ENCODE measurements at places on chromosomes 6 and 20.
A peak's percentile ranks its signal among the peaks of the same experiment; 100 is the strongest.

GRCh38 chr20:41678799-41679198 is 60.6 kb upstream of the CHD6 start:
- no peak for DNase-seq

DNA sequence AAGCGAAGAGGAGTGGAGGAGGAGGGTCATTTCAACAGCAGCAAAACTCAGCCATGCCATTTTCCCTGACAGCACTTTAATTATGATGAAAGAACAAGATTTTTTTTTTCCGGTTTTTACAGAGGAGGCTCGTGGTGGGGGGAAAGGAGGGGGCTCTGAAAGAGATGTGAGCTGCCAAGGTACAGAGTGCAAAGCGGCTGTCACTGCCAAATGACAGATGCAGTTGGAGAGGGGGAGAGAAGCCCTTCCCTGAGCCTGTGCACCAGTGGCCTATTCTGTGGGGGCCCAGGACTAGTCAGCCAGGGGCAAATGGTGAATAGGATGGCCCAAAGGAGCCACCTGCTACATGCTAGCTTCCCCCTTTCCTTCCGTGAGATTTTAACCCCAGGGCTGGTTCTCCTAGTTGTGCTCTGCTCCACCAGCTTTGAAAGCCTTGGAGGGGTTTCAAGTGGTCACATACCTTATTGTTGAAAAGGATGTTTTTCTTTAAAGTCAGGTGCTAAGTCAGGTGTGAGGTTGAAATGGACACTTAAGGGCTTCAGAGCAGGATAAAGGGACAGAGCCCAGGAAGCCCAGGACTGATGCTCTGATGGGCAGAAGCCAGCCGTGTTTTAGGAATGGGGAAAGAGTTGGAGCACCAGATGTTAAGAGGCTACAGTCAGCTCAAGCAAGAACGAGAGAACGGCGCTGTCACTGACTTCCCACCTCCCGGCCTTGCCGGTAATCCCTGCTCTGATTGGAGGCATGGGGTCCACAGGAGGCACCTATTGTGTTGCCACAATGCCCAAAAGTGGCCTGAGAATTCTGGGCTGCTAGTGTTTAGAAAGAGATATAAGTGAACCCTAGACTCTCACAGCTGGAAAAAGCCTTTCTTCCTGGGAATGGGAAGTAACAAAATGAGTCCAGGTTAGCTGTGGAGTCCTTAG is 24.8 kb downstream of the GNAS start:
- no peak for DNase-seq

DNA sequence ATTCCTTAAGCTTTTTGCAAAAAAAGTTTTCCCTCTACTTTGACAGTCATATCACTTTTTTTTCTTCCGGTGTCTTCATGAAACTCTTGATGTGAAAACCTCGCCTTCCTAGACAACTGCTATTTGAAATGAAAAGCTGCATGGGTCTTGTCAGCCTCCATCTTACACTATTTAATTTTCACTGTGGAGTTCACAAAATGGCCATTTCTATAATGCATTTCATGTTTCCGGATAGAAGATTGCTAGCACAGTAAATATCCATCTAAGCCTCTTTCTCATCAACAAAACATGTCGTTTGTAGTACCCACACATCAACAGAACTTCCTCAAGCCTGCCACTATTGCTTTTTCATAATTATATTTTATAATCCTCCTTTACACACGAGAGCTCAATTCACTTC is 204.9 kb upstream of the ID4 start:
- DNase-seq, result no peak

- no peak for DNase-seq
Observed at GRCh38 chr6:136710877-136711552, 81.3 kb downstream of the MAP3K5 start.

GRCh38 chr6:106466211-106466610 is 105.7 kb downstream of the CRYBG1 start:
- DNase-seq, result no peak

DNA sequence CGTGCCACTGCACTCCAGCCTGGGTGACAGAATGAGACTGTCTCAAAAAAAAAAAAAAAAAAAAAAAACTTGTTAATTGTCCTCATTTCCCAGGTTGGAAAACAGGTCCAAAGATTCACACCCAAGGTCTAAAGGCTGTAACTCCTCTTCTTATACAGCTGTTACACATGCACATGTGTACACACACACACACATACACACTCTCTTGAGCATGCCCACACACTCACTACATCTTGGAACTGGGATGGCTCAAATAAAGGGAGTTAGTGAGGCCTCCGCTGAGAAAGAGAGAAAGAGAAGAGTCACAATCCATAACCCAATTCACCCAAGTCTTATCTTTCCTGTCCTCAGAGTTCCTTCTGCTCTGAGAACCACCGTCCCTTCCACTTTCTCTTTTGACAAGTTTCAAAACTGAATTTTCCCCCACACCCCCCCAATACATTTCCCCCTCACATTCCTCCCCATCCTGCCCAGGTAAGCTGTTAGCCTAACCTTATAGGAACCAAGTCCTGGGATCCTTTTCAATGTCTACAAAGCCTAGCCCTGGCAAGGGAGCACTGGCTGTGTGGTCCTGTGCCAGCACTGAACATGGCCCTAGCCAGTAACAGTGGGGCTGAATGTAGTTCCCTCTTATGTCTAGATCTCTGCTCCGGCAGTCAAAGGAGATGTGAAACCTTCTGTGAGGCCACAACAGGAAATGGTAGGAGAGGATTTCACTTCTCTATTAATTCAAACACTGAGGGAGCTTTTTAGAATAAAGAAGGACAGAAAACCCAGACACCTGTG is 3.2 kb upstream of the HLA-DMB start:
- no peak for DNase-seq

GRCh38 chr6:157891544-157892362 is 68.7 kb downstream of the SNX9 start:
- DNase-seq, result no peak

DNA sequence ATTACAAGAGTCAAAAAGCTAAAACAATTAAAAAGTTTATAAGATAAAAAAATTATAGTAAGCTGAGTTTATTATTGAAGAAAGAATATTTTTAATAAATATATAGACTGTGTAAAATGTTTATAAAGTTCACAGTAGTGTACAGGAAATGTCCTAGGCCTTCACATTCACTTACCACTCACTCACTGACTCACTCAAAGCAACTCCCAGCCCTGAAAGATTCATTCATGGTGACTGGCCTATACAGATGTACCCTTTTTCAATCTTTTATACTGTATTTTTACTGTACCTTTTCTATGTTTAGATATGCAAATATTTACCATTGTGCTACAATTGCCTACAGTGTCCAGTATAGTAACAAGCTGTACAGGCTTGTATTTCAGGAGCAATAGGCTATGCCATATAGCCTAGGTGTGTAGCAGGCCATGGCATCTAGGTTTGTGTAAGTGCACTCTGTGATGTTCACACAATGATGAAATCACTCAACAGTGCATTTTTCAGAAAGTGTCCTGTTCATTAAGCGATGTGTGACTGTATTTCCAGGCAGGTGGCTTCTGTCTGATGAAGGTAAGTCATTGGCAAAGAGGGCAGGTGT is 130.2 kb downstream of the BTBD3 start:
- DNase-seq, result no peak

- DNase-seq, result no peak
Observed at GRCh38 chr6:144075875-144076274, 19.5 kb downstream of the SF3B5 start.

- DNase-seq, result no peak
Observed at GRCh38 chr6:18330548-18331081, 56.5 kb upstream of the RNF144B start.

DNA sequence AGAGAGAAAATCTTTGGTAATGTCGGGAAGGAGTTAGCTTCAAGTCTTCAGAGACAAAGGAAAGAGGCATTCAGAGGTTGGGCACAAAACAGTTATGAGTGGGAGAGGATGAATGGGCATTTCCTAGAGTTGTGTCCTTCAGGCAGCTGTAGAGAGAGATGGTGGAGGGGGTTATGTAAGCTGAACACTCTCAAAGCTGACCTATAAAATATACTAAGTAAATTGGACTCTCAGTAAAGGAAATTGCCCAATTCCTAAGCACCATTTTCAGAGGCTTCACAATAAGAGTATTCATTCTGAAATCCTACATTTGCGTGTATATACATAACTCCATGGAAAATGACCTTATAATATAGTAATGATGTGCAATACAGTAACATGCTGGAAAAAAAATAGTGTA is 161.2 kb downstream of the KCNQ5 start:
- DNase-seq, result no peak

GRCh38 chr20:20391766-20392165 is 23.9 kb downstream of the INSM1 start:
- no peak for DNase-seq

- DNase-seq, result no peak
Observed at GRCh38 chr6:40819182-40819834, 219.7 kb downstream of the UNC5CL start.

DNA sequence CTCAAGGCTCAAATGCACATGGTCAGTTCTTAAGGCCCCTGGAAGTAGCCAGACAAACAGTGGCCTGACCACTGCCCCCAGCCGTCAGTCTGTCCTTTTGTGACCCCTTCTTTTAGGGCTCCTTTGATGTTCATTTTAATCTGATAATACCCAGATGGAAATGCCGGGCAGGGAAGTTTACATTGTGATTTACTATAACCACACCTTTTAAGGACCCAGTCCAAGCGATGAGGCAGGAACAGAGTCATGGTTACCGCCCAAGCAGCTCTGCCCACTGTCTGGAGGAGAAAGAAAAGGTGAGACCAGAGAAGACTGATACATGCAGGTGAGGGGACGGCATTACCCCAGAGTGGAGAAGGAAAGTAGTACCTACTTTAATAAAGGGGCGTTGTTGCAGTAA is 110.6 kb downstream of the PLEKHG1 start:
- no peak for DNase-seq

DNA sequence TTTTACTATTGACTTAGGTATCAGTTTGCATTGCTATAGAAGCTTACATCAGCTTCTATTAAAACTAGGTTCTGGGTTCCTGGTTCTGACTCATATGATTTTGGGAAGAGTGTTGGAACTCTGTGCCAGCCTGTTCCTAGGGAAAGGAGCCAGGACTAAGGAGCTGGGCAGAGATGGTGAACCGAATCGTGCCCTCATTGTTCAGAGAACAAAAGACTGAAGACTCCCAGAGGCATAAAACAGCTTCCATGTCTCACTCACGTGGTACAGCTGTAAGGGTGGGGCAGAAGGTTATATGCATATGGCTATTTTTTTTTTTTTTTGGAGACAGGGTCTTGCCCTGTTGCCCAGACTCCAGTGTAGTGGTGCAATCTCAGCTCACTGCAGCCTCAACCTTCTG is 89.1 kb upstream of the THBS2 start:
- DNase-seq, result no peak

DNA sequence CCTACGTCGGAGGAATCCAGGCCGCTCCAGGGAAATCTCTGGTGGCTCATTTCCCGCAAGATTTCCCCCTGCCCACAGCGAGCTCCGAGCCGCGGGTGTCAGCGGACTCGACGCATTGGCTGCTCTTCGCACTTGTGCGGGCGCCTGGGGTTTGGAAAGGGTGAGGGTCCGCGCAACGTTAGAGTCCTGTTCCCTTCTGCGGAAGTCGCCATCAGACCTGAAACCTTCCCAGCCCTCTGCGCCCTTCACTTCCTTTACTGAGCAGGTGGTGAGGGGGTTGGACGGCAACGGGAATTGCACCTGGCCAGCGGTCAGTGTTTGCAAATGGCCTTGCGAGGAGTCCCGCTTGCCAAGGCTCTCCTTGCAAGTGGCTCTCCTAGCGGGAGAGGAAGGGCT is 8.4 kb downstream of the PAX1 start:
- no peak for DNase-seq

DNA sequence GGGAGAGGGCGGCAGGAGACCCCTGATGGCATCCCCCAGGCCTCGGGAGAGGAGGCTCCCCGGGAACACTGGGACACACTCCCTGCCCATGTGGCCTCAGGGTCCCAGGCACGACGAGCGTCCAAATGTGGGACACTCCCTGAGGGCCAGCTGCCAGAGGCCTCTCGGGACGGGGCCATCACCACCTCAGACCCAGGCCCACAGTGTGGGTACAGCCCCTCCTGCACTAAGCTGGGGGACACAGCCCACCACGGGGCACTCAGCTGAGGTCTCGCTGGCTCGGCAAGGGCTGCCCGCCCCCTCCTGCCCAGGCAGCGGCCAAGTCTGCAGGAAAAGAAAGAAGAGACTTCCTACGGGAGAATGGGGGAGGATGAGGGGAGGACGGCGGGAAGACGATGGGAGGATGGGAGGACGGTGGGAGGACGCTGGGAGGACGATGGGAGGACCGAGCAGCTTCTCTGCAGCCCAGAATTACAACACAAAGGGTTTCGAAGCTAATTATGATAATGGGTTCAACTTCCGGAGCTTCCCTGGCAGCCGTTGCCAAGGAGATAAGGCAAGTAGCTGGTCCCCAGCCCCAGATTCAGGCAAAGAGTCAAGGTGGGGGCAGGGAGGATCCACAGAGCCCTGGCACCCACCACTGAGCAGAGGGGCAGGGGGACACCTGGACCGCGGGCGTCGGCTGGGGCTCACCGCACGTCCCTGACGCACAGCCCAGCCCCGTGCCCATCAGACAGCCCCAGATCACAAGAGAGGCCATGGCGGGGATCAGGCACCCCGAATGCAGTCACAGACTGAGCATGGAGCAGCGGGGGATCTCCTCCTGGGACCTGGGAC is 17.5 kb downstream of the KCNQ2 start:
- no peak for DNase-seq

GRCh38 chr6:94769197-94769596 is 808.1 kb upstream of the MANEA start:
- DNase-seq, result peak; percentile 17

DNA sequence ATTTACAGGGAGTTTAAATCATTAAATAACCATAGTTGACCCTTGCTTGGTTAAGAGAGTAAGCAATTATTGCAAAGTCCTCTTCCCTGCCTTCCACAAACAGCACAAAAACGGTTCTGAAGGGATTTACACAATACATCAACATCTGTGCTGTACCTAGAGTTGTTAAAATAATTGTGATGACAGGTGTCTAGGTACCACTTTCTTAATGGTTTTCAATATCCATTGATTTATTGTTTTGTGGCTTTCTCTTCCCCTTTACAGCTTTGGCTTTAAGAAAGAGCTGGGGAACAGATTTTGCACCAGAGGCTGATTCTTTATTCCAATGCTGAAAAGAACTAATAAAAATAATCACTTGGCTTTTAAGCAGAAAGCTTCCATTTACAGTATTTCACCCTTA is 598 bp upstream of the SOX4 start:
- no peak for DNase-seq

GRCh38 chr6:3252369-3252768 is 6.4 kb upstream of the PSMG4 start:
- no peak for DNase-seq
